ENCODE measurements at places on chromosomes 16 and 17.

GRCh38 chr16:83100679-83101078, 473.9 kb downstream of the CDH13 start:
- no peak for DNase-seq

GRCh38 chr17:79671085-79671694, 59.6 kb upstream of the ENPP7 start:
- DNase-seq, result no peak

- DNase-seq, result peak; percentile 21
Measured at GRCh38 chr16:66905633-66906539, 12.8 kb downstream of the CDH16 start.

DNA sequence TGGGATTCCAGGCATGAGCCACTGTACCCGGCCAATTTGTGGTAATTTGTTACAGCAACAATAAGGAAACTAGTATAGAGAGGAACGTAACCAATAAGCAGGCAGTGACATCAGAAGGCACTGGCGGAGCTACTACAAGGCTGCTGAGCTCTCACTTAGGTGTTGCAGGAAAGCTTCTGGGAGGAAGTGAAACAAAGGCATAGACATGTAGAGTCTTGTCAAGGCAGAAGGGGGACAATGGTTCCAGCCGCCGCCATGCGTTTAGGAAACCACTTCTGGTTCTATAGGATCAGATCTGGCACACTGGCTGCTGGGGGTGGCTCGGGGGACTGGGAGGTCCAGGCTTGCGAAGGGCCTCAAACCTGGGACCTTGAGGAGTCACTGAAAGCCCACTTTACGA, 9.4 kb upstream of the CPSF4L start:
- DNase-seq, result no peak

- no peak for DNase-seq
Measured at GRCh38 chr17:74733365-74734122, 3.5 kb upstream of the RAB37 start.

- DNase-seq, result no peak
Measured at GRCh38 chr16:56618138-56618537, 7.4 kb upstream of the MT1E start.

GRCh38 chr16:17358355-17358754, 112.4 kb downstream of the XYLT1 start:
- no peak for DNase-seq

DNA sequence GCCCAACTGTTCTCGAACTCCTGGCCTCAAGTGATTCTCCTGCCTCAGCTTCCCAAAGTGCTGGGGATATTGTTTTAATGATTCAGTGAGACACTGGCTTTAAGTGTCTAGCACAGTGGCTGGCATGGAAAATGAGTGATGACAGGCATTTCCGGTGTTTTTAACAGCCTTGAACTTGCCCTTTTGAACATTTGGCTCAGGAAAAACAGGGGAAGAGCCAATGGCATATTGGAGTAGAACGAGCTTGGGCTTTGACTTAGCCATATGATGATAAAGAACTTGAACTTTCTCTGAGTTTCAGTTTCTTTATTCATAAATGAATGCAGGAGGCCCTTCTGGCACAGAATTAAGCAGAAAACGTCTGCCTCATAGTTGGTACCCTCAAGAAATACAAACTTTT, 145.0 kb upstream of the HS3ST4 start:
- no peak for DNase-seq

- DNase-seq, result peak; percentile 85
Measured at GRCh38 chr17:7356072-7356549, 1.2 kb downstream of the TMEM95 start.

- no peak for DNase-seq
Measured at GRCh38 chr17:2406271-2406902, 5.5 kb upstream of the MNT start.

- DNase-seq, result no peak
Measured at GRCh38 chr17:63558441-63558840, 8.2 kb downstream of the DCAF7 start.

- DNase-seq, result no peak
Measured at GRCh38 chr16:66477028-66477515, 50.0 kb downstream of the BEAN1 start.

DNA sequence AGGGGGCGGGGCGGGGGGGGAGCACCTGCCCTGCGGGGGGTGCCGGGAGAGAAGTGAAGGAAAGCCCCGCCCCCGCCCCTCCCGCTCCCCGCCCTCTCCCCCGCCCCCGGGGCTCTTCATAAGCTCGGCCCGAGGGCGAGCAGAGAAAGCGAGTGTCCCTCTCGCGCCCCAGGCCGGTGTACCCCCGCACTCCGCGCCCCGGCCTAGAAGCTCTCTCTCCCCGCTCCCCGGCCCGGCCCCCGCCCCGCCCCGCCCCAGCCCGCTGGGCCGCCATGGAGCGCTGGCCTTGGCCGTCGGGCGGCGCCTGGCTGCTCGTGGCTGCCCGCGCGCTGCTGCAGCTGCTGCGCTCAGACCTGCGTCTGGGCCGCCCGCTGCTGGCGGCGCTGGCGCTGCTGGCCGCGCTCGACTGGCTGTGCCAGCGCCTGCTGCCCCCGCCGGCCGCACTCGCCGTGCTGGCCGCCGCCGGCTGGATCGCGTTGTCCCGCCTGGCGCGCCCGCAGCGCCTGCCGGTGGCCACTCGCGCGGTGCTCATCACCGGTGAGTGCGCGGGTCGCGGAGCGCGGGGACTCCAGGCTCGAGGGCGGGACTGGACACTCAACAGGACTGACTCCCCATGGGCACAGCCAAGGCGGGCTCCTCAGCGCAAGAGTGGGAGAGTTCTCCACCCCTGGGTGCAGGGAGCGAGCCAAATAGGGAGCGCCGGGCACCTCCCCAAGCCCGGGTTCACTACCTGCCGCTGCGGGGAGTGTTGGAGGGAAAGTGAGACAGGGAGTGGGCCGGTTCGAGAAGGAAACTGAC, at the start of gene HSD11B2:
HSD11B2 (plus strand) TSS at position 145 of the 798 bp plus-strand sequence; CDS start at position 273, 128 bp downstream.
- DNase-seq, result no peak

GRCh38 chr17:61309362-61310256, 90.0 kb upstream of the TBX2 start:
- DNase-seq, result no peak

- DNase-seq, result no peak
Measured at GRCh38 chr16:28254158-28254557, 38.2 kb upstream of the SBK1 start.

DNA sequence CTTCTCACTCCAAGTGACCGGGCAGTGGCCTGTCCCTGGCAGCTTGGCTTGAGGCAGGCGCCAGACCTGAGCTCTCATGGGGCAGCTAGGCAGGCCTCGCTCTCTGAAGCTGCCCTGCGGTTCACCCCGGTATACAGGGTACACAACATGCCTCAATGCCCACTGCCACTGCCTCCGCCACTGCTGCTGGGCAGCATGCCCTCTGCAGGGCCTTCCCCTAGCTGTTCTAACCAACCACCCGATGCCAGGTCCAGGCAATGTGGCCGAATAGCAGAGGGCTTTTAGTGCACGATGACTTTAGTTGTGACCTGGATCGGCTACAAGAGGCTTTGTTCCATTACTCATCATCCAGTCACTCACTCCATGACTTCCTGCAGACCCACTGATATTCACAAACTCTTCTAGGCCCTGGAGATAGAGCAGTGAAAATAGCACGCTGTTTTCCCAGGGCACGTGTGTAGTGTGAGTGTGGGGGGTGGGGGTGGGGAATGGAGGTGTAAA, 19.7 kb downstream of the CDC42EP4 start:
- no peak for DNase-seq

- no peak for DNase-seq
Measured at GRCh38 chr16:4212211-4212933, 29.5 kb downstream of the SRL start.

DNA sequence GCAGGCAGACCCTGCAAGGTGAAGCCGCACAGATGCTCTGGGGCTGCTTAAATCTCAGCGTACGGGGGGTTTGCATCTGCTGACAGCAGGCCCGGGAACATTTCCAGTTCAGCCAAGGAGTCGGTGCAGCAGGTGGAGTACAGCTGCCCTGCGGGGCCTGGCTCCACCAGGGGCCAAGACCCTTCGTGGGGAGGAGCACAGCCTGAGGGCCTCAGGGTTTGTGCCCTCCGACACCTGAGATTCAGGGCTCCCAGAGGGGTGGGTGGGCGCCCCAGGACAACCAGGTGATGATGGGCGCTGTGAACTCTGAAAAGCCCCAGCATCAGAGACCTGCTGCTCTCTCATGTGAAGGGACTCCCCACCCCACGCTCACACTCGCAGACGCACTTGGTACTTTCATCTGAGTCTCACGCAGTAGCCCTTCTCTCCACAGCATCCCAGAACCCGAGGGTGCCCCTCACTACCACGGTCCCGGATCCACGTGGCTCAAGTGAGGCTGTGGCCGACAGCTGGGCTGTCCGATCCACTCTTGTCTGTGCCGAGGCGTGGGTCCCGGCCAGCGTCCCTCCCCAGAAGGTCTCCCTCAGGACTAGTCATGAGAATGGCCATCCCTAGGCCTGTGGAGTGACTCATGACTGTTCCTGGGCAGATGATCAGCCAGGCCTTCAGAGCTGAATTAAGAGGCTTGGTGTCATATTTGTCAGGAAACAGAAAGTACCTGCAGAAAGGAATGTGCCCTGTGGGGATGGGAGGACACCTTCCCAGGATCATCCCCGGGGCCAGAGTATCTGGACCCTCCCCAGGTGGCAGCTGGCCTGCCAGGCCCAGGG, 29.6 kb downstream of the ACSF3 start:
- no peak for DNase-seq

DNA sequence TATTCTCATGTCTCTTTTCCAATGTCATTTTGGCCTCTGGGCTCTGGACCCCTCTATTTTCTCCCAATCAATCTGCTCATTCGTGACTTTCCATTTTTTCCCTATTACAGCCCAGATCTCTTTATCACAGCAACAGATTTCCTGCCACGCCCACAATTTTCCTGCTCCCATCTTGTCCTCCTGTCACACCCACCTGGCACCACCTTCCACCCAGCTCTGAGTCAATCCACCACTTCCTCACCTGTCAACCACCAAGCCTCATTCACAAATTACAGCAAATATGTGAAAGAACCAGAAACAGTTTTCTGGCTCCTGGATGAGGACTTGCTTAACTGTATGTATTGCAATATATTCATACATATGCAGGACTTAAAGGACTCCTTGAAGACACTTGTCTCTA, 311.3 kb downstream of the GRIN2A start:
- DNase-seq, result no peak

DNA sequence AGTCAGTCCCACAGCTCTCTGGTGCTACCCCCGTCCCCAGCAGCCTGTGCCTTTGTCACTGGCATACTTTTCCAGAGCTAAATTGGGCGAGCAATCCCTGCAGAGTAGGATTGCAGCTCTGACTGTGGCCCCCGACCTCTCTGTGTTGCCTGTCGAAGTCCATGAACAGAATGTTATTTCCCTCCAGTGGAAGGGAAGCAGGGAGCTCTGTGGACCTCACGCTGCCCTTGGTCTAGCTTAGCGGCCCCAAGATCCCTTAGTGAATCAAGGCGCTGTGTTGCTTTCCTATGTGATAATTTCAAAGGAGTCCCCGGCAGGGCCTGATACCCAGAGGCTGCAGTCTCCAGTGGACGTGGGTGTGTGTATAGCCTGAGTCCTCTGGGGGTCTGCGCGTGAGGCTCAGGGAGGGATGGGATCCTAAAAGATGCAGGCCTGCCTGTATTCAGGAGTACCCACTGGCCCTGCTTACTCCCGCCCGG, 15.5 kb upstream of the CD300A start:
- no peak for DNase-seq

DNA sequence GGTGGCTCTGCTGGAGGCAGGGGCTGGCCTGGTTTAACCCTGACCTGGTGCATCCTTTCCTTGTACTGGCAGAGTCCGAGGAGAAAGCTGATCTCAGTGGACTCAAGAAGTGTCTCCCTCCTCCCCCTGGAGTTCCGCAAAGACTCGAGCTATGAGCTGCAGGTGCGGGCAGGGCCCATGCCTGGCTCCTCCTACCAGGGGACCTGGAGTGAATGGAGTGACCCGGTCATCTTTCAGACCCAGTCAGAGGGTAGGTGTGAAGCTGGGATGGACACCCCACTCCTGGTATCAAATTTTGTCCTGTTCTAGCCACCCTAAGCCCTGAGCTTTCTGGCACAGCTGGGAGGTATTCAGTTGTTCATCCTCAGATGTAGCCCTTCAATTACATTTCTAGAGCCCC, 42.5 kb downstream of the IL21R start:
- DNase-seq, result no peak

DNA sequence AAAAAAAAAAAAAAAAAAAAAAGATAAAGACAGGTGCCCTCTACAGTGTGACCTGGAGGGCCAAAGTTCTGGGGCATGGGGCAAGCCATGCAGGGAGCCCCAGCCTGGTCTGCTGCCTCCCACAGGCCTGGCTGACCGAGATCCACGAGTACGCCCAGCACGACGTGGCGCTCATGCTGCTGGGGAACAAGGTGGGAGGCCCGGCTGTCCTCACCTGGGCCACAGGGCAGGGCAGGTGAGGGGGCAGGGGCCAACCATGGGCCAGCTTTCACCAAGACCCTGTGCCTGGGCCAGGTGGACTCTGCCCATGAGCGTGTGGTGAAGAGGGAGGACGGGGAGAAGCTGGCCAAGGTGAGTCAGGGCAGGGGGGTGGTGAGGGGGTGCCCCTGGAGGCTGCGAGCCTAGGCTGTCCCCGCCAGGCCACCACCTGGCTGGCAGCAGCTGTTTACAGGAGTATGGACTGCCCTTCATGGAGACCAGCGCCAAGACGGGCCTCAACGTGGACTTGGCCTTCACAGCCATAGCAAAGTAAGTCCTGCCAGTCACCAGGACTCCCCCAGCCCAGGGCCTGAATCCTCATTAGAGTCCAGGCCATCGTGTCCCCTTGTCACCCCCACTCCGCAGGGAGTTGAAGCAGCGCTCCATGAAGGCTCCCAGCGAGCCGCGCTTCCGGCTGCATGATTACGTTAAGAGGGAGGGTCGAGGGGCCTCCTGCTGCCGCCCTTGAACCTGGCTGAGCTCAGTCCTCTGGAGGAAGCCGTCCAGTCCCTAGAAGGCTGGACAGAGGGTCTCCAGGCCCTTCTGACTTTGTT, 2.7 kb upstream of the TRAF7 start:
- peak; percentile 32 for DNase-seq

DNA sequence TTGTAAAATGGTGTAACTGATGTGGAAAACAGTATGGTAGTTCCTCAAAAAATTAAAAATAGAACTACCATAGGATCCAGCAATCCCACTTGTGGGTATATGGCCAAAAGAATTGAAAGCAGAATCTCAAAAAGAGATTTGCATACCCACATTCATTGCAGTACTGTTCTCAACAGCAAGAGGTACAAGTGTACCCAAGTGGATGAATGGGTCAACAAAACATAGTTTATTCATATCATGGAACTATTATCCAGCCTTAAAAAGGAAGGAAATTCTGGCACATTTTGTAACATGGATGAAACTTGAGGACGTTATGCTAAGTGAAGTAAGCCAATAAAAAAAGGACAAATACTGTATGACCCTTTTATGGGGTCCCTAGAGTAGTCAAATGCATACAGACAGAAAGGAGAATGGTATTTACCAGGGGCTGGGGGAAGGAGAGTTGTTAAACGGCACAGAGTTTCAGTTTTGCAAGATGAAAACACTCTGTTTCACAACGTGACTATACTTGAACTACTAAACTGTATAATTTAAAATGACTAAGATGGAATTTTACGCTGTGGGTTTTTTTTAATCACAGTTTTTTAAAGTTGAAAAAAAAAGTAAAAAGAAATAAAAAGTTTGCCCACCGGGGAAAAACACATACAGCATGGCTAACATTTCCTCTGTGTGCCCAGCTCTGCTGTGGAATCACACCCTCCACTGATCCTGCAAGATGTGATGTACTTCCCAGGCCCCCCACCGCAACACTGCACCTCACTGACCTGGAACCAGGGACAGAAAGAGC, 6.1 kb downstream of the TVP23A start:
- no peak for DNase-seq

Data from stimulated activated CD4-positive, alpha-beta T cell treated with anti-CD3 and anti-CD28 coated beads, Interleukin-2, amount 100 ng/mL, for 48 hours (primary cell).